Fibroblast of skin of back (primary cell): ENCODE measurements at places on chromosomes 1 and 21.

DNA sequence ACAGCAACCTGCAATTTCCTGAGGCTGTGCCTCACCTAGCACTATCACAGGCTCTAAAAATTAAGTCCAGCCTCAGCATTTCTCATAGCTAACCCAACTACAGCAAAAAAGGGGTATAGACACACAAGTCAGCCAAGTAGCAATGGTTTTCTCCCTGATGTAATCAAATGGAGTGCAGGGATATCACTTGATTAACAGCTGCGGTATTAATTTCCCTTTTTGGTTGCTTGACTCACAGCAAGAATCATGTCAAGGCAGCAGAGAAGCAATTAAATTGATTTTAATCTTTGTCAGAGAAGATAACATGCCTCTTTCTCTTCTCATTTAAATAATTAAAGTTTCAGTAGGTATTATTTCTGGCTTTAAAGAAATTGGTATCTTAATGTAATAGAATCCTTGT is 278.9 kb downstream of the RWDD3 start:
- no peak for DNase-seq

DNA sequence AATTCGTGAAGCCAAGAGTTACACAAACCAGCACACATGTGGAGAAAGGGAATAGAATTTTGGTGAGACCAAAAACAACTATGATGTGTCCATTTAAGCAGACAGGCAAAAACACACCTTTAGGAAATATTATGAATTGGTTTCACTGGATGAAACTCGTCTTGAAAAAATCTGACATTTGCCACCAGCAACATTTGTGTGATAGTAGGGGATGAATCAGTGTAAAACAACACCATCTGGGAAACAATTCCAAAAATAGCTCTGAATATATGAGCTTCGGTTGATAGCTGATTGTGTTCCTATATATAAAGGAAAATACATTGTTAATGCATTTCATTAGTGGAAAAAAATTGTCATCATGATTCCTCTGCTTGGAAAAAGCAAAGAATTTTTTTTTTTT is 327.8 kb downstream of the PAPPA2 start:
- DNase-seq: peak; percentile 47

- DNase-seq: no peak
Observed at GRCh38 chr1:228308628-228309325, 97.9 kb downstream of the TRIM11 start.

- DNase-seq: no peak
Observed at GRCh38 chr21:44421901-44422840, 33.1 kb upstream of the LRRC3 start.

GRCh38 chr1:183215076-183215720 is 29.1 kb downstream of the LAMC2 start:
- peak; percentile 47 for DNase-seq

DNA sequence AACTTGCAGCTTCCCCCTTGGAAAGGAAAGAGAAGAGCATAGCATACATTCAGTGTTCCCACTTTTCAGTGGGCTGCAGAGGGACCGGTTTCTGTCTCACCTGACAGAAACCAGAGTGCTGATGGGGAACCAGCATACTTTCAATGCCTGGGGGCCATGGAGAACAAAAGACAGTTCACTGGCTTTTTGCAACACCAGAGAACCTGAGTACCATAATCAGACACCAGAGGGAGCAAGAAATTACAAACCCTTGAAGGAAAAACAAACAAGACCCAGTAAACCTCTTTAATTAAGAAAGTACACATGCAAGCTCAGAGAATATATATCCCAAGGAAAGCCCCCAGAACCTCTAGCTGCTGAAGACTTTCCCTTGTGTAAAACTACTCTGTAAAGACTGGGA is 51.1 kb downstream of the CSMD2 start:
- DNase-seq: peak; percentile 17

DNA sequence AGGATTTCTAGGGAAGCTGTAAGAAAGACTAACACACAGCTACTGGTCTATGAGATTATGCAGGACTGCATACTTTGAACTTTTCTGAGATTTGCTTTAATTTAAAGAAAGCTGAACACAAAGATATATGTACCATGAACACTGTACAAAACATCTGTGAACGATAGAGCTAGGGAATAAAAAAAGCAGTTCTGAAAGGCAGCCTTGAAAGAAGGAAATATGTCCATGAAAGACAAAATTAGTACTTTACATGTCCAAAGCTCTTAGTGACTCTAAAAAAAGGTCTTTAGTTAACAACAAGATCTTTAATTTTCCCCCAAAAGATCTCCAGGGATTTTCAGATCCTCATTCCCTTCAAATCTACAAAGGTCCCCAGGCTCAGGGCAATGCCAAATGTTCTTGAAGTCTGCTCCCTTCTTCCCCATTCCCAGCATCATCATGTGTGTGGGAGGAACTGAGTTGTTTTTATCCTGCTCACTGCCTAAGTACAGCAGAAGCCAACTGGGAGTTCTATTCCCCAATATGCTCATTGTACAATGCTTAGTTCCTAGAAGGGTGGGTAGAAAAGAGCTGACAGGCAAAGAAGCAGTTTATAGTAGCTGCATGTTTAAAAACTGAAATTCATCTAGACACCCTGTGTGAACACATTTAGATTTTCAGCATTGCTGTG is 60.1 kb upstream of the PTCH2 start:
- no peak for DNase-seq

DNA sequence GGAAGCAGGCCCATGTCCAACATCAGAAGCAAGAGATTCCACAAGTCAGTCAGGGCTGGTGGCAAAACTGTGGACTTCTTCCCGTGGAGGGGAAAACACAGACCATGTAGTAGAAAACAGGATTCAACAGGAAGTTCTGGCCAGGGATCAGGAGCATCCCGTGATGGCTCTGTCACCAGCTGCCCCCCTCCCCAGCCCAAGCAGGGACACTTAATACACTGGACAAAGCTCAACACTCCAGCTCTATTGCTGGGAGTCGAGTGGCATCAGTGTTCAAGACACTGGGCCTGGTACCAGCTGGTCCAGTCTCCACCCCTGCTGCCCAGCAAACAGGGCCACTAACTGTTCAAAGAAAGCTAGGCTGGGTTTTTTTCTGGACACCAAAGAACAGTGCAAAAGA is 3.7 kb downstream of the SLC45A3 start:
- DNase-seq: no peak
